Right atrium auricular region (tissue), 2 donors: ENCODE measurements at places on chromosomes 13 and 19. TPM values are rescaled to one million over a fixed set of nuclear protein-coding genes. Genes with fewer than 3 reads are reported as not detected.

GRCh38 chr19:2608602-2608922, 93.9 kb downstream of the GNG7 start:
- H3K4me1 ChIP-seq = no peaks in the 10 kb centered on the region
- no peaks in the 10 kb centered on the region for H3K27me3 ChIP-seq
- H3K27ac ChIP-seq = peak overlapping the region; percentile 7

DNA sequence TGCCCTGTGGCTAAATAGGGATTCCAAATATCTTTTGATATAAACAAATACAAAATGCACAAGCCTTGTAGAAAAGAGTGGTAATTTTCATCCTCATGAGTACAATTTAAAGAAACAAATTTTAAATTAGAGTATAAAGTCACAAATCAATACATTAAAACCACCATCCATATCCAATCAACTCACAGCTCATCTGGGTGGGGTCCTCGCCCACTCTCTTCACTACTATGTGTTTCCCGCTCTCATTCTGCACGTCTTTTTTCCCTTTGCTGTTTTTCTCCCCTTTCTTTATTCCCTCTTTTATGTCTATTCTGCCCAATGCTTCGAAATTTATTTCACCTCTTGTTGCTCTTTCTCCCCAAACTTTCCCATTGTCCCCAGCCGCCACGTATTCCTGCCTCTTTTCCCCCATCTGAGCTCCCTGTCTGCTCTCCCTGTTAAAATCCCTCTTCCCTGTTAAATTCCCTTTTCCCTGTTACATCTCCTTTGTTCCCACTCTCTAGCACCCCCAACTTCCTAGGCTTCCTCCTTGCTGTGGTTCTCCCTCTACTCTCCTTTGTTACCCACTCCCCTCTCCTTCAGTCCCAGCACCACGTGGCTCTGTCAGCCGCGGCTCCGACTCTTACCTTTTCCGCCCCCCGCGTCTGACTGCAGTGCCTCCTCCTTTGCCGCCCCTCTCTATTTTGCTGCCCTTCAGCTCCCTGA, 1.3 kb downstream of the ZNF616 start:
- H3K27ac ChIP-seq = peak overlapping the region; percentile 95
- H3K4me3 ChIP-seq = peak overlapping the region; percentile 70
- no peaks in the 10 kb centered on the region for H3K27me3 ChIP-seq
- no peaks in the 10 kb centered on the region for H3K4me1 ChIP-seq

DNA sequence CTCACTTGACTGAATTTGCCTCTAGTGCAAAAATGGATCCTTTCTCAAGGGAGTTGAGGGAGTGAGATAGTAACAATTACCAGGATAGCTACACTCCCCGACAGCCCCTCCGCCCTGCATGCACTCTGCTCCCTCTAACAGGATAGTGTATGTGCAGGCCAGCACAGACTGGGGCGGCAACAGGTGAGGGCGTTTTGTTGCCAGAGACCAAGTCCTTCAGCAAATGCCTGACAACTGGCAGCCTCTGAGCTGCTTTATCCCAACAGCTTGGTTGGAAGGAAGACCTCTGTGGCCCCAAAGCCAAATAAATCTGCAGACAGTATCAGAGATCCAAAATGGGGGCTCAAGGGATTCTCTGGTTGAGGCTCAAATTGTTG, 86.6 kb downstream of the SLC7A1 start:
- no peaks in the 10 kb centered on the region for H3K27me3 ChIP-seq
- no peaks in the 10 kb centered on the region for H3K4me1 ChIP-seq
- no peak for DNase-seq
- peaks cover 11% of the 10 kb centered on the region for H3K36me3 ChIP-seq

- H3K4me3 ChIP-seq = no peak overlapping the region
- no peaks in the 10 kb centered on the region for H3K4me1 ChIP-seq
- no peaks in the 10 kb centered on the region for H3K36me3 ChIP-seq
- DNase-seq = no peak
- no peaks in the 10 kb centered on the region for H3K27me3 ChIP-seq
These were observed 282.9 kb downstream of the SLITRK5 start for GRCh38 chr13:87954091-87954490.

DNA sequence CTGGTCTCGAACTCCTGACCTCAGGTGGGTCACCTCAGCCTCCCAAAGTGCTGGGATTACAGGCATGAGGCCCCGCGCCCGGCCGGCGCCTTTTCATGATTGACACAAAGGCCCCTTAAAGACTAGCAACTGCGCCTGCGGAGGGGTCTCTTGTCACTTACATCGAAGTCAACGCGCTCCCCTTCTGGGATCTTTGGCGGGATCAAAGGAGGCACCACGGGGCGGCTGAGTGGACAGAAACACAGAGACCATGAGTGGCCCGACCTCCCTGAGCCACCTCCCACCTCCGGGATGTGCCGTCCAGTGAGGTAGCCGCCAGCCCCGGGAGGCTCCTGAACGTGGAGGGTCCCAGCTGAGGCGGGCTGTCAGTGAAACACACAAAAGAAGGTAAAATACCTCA, 7.3 kb downstream of the TNNT1 start:
- H3K27ac ChIP-seq = no peak overlapping the region
- H3K27me3 ChIP-seq = peaks cover 12% of the 10 kb centered on the region
- H3K4me1 ChIP-seq = no peaks in the 10 kb centered on the region
- peaks cover under 1% of the 10 kb centered on the region for H3K36me3 ChIP-seq
- DNase-seq = no peak

DNA sequence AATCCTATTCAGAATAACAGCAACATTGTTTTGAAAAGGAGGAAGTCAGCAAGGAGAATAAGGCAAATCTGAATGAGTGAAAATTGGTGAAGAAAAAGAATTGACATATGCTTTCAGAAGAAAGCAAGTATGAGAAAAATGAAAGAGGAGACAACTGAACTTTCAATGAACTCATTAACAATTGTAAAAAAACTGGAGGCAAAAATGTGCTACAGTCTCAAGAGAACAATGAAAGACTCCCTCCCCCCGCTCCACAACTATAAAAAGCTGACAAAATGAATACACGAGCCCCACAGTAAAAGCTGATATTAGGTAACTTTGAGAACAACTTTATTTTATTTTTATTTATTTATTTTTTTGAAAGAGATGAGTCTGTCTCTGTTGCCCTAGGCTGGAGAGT, 373.1 kb downstream of the DIAPH3 start:
- no peak overlapping the region for H3K4me3 ChIP-seq
- no peak for DNase-seq
- H3K27ac ChIP-seq = no peak overlapping the region
- H3K27me3 ChIP-seq = no peaks in the 10 kb centered on the region

DNA sequence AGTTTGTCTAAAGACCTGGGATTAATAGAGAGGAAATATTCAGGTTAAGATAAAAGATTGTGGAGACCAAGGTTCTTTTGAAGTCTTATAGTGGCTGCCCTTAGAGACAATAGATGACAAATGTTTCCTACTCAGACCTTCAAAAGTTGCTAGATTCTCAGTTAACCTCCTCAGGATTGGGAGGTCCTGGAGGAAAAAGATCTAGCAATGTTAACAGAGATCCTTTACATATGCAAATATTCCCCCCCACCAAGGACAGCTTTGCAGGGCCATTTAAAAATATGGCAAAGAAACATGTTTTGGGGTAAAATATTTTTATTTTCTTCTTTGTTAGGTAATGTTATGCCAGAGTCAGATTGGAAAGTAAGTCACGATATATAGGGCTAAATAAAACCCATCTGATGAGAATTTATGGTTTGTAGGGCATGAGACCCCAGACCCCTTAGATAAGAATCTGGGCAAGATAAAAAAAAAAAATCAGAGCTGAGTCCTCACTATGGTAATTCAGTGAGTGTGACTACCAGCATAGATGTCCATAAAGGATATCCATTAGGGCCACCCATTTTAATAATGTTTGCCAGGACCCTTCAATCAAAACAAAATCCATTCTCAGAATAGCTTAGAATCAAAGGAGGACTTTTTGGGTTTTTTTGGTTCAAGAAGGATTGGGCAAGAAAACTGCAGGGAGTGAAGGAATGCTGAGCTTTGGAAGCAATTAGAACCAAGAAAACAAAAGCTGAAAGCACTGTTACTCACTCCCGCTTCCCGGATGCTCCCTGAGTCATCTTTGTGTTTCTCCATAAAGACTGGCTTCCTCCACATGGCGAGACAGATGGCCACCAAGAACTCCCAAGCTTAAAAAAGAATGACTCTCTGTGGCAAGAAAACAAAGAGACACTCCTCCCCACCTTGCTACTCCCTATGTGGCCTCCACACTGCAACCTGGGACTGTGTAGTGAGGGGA, 28.2 kb downstream of the VSTM1 start:
- no peak overlapping the region for H3K27ac ChIP-seq
- H3K27me3 ChIP-seq = no peaks in the 10 kb centered on the region
- H3K4me1 ChIP-seq = no peaks in the 10 kb centered on the region
- no peak for DNase-seq
- no peaks in the 10 kb centered on the region for H3K36me3 ChIP-seq
- no peak overlapping the region for H3K4me3 ChIP-seq

Gene KLF1
- 0.26 TPM for total RNA-seq

Gene F7
- not detected for total RNA-seq
